Jurkat, Clone E6-1 (cell line): ENCODE measurements at places on chromosomes 4 and X.

GRCh38 chr4:21226637-21227538, 526.6 kb downstream of the PACRGL start:
- no peak for DNase-seq

DNA sequence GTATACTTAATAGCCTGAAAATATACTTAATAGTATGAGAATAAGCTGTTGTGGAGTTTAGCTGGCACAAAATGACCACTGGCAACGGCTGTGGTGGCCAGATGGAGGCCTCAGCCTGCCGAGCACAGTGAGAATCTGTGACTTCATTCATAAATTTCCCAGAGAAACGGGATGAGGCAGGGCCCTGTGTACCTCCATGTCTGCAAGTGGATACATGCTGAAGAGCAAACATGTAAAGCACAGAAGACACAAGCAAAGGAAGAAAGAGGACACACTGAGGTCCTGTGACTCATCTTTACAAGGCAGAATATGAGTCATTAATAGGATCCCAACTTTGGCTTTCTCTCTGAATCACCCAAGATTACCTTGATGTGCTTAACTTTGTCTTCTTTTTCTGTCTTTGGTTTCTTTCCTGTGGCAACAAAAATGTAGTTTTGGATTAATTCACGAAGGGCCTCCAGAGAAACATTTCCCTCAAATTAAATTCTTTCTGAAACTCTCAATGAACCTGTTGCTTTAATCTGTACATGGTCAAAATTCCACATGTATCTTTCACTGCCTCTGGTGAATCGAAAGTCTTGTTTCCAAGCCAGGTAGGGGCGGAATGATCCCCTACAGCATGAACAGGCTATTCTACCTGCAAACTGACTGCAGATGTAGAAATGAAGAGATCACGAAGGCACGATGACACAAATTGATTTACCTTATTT, 56.4 kb downstream of the IRF2 start:
- DNase-seq = no peak

GRCh38 chr4:140680686-140681085, 75.5 kb downstream of the TBC1D9 start:
- no peak for DNase-seq

GRCh38 chr4:87982036-87982435, 6.5 kb downstream of the SPP1 start:
- no peak for DNase-seq

GRCh38 chr4:85598936-85599335, 124.0 kb downstream of the ARHGAP24 start:
- DNase-seq = no peak

DNA sequence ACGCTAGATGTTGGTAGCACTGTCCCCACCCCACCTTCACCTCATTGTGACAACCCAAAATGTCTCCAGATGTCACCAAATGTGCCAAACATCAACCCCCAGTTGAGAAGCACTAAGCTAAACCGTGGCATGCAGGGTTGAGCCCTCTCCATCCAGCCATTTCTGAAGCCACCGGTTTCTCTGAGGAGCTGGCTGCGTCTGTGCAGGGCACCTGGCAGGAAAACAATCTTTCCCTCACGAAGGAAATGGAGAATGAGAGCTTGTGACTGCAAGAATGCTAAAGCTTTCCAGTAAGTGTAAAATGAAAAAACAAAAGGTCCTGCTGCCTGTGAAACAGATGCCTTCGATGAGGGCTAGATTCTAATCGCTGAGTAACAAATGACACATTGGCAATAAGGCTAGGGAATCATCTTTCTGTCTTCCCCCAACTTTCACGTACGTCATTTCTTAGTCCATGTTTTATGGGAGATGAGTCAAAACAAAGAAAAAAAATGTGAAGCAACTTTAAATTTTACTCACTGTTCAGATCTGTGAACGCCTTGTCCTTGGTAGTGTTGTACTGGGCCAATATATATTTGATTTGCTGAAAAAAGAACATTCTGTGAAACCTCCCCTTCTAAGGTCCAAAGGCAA, 59.9 kb downstream of the PROM1 start:
- no peak for DNase-seq

- DNase-seq = no peak
These were observed 112.0 kb upstream of the TBL1X start for GRCh38 chrX:9352694-9353411.

DNA sequence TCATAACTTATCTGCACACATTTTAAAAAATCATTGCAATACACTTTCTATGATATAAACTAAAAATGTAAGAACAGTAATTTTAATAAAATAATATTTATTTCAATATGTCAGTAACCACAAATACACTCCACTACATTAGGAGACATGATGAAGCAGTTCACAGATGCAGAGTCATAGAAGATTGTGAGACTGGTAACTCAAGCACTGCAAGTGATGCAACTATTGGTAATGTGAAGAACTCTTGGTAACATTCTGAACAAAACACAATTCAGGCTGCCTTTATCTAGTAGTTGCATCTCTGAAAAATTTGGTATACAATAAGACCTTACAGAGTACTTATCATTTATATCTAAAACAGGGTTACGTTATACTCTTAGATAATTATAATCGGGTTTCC, 52.6 kb upstream of the LRAT start:
- DNase-seq = no peak

DNA sequence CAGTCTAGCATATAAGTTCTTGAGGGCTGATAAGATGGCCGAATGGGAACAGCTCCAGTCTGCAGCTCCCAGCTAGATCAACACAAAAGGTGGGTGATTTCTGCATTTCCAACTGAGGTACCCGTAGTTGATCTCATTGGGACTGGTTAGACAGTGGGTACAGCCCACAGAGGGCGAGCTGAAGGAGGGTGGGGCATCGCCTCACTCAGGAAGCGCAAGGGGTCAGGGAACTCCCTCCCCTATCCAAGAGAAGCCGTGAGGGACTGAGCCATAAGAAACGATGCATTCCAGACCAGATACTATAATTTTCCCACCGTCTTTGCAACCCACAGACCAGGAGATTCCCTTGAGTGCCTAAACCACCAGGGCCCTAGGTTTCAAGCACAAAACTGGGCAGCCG, 109.0 kb downstream of the RPS6KA6 start:
- no peak for DNase-seq
